NCI-H1417 treated with DMSO at 0.1 percent for 48 hours (cell line): ENCODE measurements at places on chromosomes 6 and 20.

GRCh38 chr6:71396410-71396801 is 107.8 kb downstream of the OGFRL1 start:
- no peak for DNase-seq

DNA sequence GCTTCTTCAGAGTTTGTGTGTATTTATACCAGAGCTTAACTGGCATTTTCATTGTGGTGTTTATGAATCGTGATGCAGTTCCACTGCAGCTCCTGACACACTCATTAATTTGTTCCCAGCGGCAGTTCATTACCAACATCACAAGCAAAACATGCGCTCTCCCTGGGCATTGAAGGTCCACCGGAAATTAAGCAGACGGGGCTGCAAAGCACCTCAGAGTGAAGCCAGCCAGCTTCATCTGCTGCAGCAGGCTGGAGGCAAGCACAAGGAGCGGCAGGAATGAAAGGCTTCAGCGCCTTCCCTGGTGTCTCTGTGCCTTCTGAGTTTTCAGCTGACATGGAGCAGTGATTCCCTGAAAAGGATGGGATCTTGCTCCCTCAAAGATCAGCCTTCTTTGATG is 246.0 kb upstream of the SPTLC3 start:
- DNase-seq: no peak

- no peak for DNase-seq
Observed at GRCh38 chr6:35552285-35552917, 39.7 kb upstream of the TULP1 start.

GRCh38 chr6:45626087-45626891 is 248.6 kb upstream of the SUPT3H start:
- DNase-seq: no peak

GRCh38 chr6:1391800-1392309 is 2.5 kb downstream of the FOXF2 start:
- DNase-seq: no peak

DNA sequence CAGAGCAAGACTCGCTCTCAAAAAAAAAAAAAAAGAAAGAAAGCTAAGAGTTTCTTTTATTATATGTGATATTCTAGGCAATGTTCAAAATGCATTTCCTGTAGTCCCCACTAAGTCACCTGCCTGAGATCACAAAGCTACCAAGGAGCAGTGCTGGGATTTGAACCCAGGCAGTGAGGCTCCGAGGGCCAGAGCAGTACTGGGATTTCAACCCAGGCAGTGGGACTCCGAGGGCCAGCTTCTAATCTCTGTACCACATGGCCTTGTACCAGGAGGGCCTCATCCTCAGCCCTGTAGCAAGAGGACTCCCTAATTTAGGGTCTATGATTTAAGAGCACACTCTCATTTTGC is 39.7 kb downstream of the ZMYND8 start:
- DNase-seq: no peak

GRCh38 chr6:19796452-19796851 is 40.7 kb upstream of the ID4 start:
- no peak for DNase-seq

GRCh38 chr6:148746363-148747144 is at the start of gene UST:
Gene UST (plus strand): TSS chr6:148747030. CDS start chr6:148747431, 401 bp downstream.
- no peak for DNase-seq

DNA sequence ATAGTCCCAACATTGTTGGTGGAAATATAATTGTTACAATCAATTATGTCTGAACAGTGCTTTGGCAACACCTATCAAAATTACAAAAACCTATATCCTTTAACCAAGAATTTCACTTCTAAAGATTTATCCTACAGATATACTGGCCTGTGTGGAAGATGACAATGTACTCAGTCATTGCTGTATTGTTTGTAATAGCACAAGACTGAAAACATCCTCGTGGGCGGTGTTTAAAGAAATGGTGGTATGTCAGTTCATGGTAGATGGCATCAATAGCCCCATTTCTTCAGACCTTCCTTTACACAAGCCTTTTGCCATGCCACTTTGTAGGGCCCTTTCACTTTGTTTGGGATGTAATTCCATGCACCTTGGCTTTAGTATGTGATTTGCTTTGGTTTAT is 9.8 kb upstream of the TPBG start:
- DNase-seq: no peak

DNA sequence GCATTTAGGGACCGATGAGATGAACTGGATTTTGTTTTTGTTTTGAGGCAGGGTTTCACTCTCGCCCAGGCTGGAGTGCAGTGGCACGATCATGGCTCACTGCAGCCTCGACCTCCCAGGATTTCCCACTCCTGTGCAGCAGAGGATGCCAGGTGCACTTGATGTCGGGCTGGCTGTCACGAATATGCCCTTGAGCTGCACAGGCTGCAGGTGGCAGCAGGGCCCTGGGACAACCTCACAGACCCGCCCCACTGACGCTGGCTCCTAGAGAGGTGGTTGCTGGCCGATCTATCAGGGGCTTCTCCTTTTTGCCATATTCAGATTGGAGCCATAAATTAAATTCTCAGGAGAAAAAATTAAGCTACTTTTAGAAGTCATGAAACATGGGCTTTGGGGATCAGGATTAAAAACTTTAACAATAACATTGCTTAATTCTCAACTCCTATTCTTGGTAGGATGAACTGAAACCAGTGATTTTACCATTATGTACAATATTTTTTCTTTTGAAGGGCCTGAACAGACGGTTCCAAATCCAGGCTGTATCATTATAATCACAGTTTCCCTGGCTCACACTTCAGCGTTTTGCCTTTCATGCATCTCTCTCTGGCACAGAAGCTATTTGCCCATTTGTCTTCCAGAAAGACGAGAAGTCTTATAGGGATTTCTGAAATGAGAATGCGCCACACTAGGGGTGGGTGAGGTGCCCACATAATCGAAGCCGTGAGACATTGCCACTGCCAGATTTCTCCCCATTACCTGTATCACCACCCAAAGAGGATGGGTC is 32.4 kb downstream of the NQO2 start:
- DNase-seq: no peak

DNA sequence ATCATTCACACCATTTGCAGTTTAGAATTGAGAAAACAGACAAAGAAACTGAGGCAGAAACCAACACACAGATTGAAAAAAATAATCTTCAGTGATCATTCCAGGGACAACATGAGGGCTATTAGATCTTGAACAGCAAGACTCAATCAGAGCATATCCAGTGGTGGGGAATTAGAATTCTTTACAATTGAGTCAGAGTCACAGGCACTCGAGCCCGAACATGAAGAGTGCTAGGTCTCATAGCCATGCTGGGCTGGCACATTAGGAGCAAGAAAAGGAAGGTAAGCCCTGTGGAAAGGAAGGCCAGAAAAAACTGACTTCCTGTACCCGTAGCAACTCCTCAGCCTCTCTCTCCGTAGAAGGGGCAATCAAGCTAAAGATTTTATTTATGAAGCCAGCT is 419.9 kb downstream of the HAO1 start:
- no peak for DNase-seq

- DNase-seq: no peak
Observed at GRCh38 chr20:52035977-52036376, 155.6 kb downstream of the ZFP64 start.

GRCh38 chr20:24989162-24989561 is 3.4 kb downstream of the APMAP start:
- no peak for DNase-seq

GRCh38 chr6:75201021-75201420 is 4.8 kb downstream of the COL12A1 start:
- no peak for DNase-seq

- no peak for DNase-seq
Observed at GRCh38 chr20:50558483-50558925, 48.3 kb downstream of the PTPN1 start.

GRCh38 chr6:10403385-10404106 is 11.3 kb downstream of the TFAP2A start:
- DNase-seq: no peak

- peak; percentile 62 for DNase-seq
Observed at GRCh38 chr6:27078734-27079357, 168.7 kb upstream of the PRSS16 start.

- no peak for DNase-seq
Observed at GRCh38 chr20:11845340-11845739, 72.4 kb upstream of the BTBD3 start.

DNA sequence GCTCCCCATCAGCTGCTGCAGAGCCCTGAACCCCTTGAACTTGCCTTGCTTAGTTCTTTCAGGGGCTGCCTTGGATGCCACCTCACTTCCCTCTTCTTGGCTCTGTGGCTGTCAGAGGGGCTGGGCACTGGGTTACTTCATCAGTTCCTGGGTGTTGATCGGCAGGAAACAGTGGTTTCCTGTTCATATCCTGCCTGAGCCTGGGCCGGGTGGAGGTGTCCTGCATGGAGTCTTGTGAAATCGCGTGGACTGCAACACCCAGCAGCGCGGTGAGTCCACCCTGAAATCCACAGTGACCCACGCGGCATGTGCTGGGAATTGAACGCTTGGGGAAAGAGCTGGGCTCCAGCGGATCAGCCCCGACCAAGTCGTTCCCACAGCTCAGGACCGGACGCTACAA is 97.5 kb downstream of the CDH26 start:
- DNase-seq: no peak

- no peak for DNase-seq
Observed at GRCh38 chr20:10236540-10237533, 18.2 kb downstream of the SNAP25 start.

GRCh38 chr6:156904176-156904967 is 127.2 kb downstream of the ARID1B start:
- no peak for DNase-seq

DNA sequence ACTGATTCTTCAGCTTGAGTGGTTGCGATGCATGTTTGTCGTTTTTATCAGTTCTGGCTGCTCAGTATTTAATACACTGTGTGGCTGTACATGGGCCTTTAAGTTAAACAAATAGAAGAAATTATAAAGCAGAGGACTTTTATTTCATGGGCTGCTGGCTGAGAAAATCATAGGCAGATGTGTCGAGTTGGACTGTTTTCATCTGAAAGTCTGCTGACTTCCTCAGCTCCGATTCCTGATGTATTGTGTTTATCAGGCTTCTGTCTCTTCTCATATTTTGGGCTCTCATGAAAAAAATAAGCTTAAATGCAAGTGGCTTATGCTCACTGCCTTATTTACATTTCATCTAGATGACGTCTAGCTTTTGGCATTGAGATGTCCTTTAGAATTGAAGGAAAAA is 129.5 kb upstream of the GGTLC1 start:
- no peak for DNase-seq

DNA sequence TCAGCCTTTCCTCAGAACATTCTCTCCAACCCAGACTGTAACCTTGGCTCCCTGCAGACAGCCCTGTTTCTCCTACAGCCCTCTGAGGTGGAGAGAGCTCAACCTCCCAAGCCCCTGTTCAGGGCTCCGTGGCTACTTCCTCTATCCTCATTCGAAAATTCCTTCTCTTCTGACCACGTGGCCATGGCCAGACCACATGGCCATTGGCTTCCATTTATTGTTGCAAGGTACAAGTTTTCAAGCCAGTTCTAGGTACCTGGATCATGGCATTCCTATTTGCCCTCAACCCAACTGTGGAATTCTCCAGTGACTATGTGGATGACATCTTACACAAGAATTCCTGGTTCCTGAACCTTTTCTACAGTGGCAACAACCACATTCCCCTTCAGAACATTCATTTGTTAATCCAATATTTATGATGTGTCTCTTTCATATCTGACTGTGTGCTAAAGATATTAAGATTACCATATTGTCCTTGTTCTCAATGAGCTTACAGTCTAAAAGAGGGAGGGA is 161.9 kb downstream of the GMPR start:
- no peak for DNase-seq

DNA sequence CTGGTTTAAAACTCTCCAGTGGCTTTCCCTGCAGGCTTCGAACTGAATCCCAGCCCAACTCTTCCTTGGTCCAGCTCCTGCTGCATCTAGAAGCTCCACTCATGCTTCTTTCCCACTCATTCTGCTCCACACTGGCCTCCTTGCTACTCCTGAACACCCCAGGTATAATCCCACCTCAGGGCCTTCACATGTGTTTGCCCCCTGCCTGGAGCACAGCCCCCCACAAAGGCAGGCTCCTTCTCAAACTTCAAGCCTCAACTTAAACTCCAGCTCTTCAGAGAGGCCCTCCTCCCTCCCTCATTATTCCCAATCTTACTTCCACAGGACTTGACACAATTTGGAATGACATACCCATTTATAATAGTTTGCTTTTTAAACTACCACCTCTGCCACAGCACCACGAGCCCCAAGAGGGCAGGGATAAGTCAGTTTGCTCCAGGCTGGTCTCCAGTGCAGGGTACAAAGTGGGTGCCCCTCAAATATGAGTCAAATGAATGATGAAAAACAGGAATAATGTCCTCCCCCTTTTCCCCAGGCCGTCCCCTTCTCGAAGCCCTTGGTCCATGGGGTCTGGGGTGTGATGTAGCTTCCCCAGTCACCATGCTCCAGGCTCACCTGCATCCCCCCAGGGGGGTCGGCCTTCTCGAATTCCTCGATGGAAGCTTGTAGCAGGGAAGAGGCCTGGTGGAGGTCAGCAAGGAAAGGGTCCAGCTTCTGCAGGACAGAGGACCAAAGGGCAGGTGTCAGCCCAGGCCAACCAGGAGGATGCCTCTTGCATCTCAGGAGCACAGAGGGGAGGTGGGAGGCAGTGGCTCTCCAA is 37.4 kb downstream of the KIAA1755 start:
- no peak for DNase-seq

GRCh38 chr6:170271771-170272314 is 19.0 kb downstream of the DLL1 start:
- no peak for DNase-seq

- no peak for DNase-seq
Observed at GRCh38 chr6:158149641-158150040, 18.4 kb downstream of the SERAC1 start.

GRCh38 chr6:45974596-45974995 is 41.1 kb downstream of the CLIC5 start:
- no peak for DNase-seq

- DNase-seq: no peak
Observed at GRCh38 chr6:21109391-21110178, 484.0 kb upstream of the SOX4 start.

DNA sequence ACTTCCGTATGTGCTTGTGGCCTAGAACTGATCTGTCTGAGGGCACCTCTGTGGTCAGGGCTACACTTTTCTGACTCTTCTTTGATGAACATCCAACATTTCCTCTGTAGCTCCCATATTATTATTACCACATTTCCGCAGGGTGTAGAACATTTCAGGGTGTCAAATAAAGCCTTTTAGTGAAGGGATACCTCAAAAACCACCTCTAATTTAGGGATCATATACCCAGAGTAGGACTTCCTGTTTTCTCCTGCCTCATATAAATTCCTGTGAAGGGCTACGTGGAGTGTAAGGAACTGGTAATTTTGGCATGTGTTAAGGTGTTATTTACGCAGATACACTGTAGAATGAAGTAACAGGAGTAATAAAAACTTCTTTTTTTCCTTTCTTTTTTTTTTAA is 5.5 kb upstream of the MUC22 start:
- DNase-seq: no peak

GRCh38 chr6:132043148-132043547 is 92.0 kb upstream of the CCN2 start:
- no peak for DNase-seq

- DNase-seq: no peak
Observed at GRCh38 chr20:5885866-5886265, 64.5 kb downstream of the TRMT6 start.

DNA sequence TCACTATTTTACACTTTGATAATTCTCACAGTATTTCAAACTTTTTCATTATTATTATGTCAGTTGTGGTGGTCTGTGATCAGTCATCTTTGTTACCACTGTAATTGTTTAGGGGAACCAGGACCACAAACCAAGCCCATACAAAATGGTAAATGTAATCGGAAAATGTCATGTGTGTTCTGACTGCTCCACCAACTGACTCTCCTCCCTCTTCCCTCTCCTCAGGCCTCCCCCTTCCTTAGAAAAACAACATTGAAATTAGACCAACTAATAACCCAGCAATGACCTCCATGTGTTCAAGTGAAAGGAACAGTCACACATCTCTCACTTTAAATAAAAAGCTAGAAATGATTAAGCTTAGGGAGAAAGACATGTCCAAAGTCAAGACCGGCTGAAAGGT is 63.8 kb downstream of the GMDS start:
- DNase-seq: no peak
